Progenitor cell of endocrine pancreas (in vitro differentiated cells): ENCODE measurements at places on chromosomes 1 and 21.

DNA sequence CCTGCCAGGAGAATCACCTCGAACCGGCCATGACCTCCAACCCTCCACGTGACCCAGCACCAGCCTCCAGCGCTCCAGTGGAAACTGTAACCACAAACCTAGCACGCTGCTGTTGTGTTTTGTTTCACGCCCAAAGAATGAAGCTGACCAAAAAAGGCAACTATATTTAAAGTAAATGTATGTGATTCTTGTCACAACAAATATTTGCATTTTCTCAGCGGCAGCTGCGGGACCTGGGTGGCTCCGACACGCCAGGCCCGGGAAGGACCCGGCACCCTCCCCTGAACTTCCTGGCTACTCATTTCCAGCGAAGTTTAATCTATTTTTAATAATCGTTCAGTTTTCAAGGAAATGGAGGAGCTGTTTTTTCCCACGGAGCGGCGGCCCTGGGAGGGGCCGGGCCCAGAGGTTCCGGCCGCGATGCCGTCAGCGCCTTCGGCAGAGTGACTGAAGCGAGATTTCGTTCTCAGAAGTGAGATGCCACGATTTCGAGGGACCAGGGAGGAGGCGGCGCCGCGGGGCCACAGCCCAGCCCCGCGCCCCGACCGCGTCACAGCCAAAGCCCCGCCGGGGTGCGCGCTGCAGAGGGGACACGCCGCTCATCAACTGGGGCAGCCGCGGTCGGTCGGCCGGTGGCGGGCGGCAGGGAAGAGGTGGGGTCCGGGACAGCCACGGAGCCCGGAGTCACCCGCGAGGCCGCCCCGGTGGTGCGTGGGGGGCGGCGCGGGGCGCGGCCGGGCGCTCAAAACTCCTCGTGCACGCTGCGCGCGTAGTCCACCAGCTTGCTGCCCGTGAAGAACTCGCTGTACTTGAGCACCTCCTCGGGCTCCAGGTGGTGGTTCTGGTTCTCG, 3.0 kb upstream of the TNFRSF4 start:
- DNase-seq = no peak

DNA sequence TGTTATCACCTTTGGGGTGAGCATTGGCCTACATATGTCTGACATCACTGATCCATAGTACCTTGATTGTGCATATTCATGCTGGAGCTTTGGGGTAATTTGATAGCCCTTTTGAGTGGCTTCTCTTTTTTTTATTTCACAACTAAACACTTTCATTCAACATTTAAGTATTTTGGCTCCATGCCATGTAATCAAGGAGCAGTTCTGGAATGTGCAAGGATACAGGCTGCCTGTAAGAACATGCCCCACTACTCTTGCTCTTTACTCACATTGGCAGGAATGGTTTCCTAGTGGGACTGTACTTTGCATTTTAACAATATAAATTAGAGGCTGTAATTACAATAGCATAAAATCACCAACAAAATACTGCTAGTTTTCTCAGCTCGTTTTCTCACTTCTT, 300.7 kb upstream of the SPAG17 start:
- DNase-seq = no peak

GRCh38 chr1:9164532-9164900, 35.6 kb upstream of the GPR157 start:
- no peak for DNase-seq

DNA sequence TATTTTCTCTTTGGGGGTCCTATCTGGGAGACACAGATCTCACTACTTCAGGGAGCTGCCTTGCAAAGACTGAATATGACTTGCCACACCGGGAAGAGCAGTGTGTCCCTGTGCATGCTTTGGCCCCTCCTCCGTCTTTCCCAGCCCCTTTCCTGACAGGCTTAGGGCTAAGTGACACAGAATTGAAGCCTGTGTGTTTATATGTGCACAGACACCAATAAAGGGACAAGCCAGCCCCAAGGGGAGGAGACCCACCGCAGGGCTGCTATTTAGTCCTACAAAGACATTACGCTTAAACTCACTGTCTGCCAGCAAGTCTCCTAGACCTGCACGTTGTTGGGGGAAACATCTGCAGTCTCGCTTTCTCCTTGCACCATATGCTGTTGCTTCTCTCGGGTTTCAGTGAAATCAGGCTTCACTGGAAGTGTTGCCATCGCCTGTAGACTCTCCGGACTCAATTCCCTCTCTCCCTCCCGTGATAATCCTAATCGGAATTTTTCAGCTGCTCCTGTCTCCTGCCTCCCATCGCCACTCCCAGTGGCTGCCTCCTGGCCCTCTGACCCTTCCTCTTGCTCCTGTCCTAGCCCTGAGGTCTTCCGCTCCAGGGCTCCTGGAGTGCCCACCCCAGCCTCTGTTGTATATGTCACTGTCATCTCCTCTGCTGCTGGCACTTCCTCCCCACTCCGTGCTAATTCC, 58.5 kb upstream of the LRRC53 start:
- no peak for DNase-seq

- no peak for DNase-seq
Measured at GRCh38 chr21:17542371-17543011, 29.6 kb downstream of the CXADR start.

- no peak for DNase-seq
Measured at GRCh38 chr21:28822486-28823335, 170.0 kb downstream of the LTN1 start.

DNA sequence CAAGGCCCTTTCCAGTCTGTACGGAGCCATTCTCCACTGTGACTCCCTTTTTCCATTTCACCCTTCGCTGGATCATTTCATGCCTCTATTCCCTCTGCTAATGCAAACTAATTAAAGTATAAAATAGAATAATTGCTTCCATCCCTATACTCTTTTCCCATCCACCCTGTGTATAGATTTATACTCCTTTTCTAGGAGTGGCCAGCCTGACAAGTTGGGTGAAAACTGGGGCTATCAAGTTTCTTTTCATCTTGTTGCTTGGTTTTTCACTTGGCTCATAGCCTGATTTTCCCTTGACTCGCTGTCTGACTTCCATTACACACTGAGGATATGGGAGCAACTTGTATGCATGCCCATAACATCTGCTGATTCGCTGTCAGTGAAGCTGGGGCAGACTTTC, 107.0 kb downstream of the PLXNA2 start:
- DNase-seq = no peak

GRCh38 chr21:46509741-46510502, 51.2 kb downstream of the DIP2A start:
- no peak for DNase-seq

GRCh38 chr1:36178471-36179219, 22.7 kb downstream of the MAP7D1 start:
- no peak for DNase-seq

DNA sequence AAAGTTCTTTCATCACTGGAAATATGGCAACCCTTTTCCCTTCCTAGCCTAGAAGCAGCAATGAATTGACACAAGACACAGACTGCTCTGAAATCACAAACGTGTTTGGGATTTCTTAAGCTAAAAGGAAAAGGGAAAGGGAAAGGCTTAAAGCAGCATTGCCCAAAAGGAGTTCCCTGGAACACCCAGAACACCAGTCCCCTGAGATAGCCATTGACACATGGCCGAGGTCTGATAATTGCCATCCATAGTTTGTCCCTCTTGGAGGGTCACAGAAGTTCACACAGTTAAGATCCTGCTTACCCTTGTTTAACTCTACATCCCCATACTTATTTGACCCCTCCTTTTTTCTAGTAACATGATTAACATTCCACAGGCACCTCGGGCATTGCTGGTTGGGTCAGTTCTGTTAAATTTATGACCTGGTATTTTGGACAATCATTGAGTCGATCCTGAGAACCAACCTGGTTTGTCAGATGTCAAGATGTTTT, 72.9 kb downstream of the ZNF281 start:
- no peak for DNase-seq

DNA sequence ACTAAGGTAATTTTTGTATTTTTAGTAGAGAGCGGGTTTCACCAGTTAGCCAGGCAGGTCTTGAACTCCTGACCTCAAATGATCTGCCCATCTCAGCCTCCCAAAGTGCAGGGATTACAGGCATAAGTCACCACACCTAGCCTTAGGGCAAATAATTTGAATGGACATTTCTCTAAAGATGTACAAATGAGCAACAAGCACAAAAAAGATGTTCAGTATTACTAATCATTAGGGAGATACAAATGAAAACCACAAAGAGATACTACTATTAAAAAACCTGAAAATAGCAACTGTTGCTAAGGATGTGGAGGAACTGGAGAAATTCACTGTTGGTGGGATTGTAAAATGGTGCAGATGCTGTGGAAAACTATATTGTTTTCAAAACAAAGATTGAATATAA, 79.1 kb downstream of the GABPA start:
- no peak for DNase-seq
